DMS 273 treated with DMSO at 0.1 percent for 48 hours (cell line): ENCODE measurements at places on chromosomes 16 and 17.
A peak's percentile ranks its signal among the peaks of the same experiment; 100 is the strongest.

- DNase-seq: no peak
Observed at GRCh38 chr16:61371388-61371787, 664.9 kb downstream of the CDH8 start.

DNA sequence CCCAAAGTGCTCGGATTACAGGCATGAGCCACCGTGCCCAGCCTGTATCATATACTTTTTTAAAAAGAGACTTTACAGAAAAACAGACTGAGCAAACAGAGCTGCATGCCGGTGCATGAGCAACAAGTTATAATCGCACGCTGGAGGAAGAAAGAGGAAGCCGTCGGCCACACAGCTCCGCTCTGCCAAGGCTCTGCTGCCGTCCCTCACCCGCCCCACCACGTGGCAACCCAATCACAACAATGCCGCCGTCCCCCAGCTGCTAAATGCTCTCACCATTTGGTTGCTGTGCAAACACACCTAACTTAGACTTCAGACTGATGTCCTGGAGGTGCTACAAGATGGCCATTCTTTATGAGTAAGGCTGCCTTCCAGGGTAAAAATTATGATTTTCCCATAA is 83.5 kb downstream of the ADCY9 start:
- DNase-seq: no peak

DNA sequence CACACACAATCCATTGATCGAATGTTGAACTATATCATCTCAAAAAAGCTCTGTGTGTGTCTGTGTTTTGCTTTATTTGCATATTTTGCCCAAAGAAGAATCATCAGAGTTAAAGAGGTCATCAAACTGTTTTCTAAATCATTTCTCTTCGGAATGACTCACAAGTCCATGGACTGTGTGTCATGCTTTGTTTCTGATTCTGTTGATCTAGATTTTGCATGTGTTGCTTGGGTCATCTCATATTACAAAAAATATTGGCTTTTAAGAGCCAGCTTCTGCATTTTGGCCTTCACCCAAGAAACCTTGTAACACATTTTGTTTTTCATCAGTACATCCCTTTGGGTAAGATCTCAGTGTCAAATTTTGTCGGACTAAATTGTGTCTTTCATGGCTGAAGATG is 471.2 kb upstream of the HSBP1 start:
- DNase-seq: no peak

DNA sequence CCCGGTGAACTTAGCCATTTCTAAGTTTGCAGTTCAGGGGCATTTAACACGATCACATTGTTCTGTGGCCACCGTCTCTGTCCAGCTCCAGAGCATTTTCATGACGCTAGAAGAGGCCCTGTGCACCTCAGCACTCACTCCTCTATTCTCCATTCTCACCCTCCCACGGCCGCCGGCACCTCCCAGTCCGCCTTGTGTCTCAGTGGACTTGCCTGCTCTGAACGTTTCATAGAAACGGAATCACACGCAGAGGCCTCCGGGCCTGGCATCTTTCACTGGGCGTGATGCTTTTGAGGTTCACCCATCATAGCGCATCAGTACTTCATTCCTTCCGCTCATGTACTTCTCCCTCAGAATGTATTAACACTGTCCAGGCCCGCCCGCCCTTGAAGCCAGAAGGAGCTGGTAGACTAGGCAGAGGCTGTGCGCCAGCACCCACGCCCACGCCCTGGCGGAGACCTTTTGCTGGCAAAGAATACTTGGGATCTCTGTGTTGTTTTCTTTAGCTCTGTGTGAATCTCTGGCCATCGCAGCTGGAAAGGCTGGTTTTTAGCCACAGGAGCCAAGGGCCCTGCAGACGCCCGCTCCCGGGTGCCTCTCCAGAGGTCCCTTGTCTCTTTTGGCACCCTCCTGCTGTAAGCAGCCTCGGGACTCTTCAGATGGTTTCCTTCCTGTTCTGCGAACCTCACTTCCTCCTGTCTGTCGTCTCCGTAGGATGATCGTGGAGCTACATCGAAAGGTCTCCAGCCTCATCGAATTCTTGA is 23.4 kb upstream of the JPT2 start:
- no peak for DNase-seq

DNA sequence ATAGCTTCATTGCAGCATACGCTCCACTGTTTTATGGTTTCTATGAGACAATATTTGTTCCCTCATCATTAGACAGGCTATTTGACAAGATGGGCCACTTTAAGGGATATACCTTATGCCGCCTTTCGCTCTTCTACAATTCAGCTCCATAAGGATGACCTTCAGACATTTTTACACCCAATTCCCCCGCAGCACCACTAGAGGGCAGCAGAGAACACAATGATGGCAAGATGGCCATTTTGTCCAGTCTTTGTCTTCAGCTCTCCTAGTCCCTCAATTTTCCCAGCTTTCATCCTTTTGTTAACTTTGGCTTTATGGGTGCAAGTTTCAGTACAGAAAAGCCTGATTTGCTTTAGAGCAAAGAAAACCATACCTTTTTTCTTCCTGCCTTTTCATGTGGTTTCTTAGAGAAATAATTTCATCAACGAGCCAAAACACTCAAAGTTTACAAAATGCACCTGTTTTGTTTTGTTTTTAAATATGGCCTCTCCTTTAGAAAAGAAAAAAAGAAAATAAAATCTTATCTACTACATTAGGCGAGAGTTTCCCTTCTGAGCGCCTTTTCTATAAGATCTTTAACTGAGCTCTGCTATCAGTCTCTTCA is 355.3 kb downstream of the TOX3 start:
- DNase-seq: peak; percentile 18
